HAP-1 (cell line): ENCODE measurements at places on chromosomes 4 and X.
A peak's percentile ranks its signal among the peaks of the same experiment; 100 is the strongest.

DNA sequence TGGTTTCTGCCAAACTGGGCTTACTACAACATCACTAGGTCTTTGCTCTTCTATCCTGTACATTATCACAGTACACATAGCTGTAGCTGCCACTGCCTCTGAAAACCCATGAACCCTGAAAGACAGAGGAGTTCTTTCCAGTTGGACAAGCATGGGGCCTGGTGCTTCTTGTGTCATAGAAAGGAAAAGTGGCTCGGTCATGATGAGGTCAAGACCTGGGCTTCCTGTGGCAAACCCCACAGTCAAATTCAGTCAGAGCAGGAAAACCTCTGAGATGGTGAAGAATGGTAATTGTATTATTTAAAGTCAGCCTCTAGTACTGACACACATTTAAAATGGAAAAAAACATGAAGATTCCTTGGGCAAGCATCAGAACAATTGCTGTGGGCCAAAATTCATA lies 133.3 kb upstream of the PRPS2 start:
- DNase-seq: no peak

DNA sequence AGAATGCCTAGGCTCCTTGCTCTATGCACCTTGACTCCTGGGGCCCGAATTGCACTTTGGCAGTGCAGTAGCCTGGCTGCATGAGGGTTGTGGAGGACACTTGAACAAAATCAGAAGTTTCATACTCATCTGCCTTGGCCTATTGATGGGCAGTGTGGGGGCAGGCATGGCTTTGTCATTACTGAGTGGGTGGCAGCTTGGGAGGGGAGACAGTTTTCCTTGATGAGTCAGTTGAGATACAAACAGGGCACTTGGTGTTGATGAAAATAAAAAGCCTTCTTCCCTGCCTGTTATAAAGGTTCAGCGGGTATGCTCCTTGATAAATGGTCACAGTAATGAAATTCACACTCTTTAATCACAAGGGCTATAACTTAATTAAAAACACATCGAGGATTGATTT lies 126.8 kb upstream of the MAMLD1 start:
- no peak for DNase-seq

DNA sequence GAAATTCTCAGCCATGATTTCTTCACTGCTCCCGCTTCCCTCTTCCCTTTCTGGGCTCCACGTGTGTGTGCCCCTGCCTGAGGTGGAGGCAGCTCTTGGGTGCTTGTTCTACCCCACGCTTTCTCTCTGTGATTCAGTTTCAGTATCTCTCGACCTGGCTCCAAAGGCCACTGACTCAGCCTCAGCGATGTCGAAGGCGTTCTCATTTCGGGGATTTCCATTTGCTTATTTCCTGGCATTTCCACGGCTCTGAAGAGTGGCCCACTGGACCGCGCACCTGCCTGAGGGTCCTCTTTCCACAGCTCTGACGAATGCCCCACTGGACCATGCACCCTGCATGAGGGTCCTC lies 52.4 kb downstream of the GAK start:
- no peak for DNase-seq

DNA sequence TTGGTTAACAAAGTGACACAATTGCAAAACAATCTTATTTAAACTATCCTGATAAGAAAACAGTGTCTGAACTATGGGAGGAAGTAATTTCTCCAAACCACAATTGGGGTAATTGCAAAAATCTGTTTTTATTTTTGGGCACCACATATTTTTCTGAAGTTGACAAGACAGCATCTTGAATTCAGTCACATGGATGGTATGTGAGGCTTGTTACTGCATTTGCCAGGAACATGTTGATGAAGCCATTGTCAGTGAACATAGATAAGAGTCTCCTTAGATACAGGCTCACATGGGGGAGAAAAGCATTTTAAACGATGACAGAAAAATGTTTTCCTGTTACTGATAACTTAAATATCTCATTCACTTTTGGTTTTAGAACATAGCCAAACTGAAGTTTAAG lies 5.5 kb upstream of the USP53 start:
- DNase-seq: no peak

DNA sequence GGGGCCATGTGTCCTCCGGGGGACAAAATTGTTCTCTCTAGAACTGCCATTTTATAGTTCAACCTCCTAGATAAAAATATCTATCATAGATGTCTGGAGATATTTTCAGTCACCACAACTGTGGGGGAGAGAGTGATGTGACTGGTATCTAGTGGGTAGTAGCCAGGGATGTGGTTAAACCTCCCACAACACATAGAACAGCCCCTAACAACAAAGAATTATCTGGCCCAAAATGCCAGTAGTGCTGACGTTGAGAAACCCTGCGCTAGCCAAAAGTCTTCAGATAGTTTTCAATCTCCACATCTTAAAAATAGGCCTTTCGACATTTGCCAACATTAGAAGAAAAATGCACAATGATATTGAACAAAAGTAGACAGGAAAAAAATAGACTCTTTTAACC lies 19.0 kb upstream of the SUPT20HL2 start:
- no peak for DNase-seq

- no peak for DNase-seq
Observed at GRCh38 chr4:129167640-129168260, 71.8 kb downstream of the C4orf33 start.

GRCh38 chr4:86818841-86819240 lies 30.3 kb downstream of the SLC10A6 start:
- DNase-seq: no peak

- no peak for DNase-seq
Observed at GRCh38 chr4:150476776-150477175, 105.2 kb upstream of the MAB21L2 start.

DNA sequence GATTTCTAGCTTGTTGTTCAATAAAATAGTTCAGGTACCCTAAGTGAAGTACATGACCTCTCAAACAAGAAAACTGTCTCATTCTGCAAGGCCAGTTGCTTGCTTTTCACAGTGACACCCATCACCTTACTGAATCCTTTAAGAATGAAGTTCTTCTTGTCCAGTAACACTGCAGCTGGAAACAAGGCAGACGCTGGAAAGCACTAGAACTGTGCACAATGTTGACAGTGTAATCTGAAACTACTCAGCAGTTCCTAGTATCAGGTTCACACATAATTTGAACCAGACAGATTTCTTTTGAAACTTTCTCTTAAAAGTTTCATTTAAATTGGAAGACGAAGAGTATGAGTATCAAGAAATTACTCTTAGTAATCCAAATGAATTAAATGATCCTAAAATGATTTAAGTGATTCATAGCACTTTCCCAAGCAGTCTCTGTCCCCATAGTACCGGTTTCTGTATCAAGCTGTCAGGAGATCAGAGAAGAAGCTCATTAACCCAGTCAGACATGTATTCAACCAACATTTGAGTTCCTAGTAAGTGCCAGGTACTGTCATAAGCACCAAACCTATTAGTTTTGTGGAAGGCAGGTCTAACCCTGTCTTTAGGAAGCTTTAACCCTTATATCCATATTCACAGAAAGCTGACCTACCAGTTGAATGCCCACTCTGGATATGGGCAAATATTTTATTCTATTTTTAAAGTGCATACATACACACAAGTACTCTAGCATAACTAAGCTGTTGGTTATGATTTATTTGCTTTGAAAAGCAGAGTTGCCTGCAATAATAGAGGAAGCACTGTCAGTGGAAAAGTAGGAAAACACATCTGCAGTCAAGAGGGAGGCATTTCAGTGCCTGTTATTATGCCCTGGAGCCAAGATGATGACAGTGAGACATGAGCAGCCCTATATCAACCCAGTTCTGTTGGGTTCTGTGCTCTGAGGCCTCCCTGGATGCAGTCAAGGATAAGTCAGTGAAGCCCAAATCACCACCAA lies 63.6 kb downstream of the PALLD start:
- no peak for DNase-seq

GRCh38 chr4:130568746-130569145 lies 1472.8 kb downstream of the C4orf33 start:
- no peak for DNase-seq

GRCh38 chr4:89382439-89382838 lies 74.8 kb upstream of the GPRIN3 start:
- DNase-seq: no peak

DNA sequence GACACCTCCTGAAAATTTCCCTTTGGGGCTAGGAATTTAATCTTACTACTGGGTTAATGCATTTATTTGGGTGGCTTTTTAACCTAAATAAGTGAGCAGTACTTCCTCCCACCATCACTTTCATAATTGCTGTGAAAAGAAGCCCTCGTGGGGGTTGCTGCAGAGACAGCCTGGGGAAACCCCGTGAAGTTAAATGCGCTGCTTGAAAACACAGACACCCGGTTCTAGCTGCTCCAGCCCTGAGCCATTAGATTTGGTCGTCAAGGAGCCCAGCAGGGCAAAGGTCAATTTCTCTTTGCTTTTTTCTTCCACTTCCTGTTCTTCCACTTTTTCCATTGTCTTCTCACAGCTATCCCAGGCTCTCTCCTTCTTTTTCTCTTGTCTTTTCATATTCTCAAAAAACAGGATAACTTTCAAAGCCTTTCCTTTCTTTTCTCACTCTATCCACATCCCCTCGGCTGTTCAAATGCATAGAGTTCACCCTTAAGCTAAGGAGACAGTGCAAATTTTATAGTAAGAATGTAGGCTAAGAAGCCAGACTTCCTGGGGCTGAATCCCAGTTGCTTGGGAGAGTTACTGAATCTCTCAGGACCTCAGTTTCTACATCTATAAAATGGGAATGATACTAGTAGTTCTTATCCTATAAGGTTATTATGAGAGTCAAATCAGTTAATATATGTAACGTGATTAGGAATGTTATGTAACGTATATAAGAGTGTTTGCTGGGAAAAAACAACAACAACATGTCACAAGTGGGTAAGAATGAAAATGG lies 91.5 kb upstream of the ZNF827 start:
- DNase-seq: no peak

DNA sequence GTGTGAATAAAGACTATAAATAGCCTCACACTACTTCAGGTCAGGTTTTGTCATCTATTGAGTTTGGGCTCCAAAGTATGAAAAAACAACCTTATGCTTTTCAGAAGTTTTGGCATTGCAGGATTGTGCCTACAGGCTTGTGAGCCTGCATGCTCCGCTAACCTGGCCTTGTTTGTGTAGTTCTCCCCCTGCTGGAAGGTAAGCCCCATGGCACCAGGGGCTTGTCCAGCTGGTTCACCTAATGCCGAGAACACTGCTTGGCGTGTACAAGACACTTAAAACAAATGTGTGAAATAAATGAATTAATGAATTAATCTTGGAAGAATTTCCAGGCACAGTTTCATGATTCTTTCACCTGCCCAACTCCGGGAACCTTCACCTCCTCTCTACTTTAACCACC lies 1.8 kb upstream of the HSD17B10 start:
- peak; percentile 67 for DNase-seq

DNA sequence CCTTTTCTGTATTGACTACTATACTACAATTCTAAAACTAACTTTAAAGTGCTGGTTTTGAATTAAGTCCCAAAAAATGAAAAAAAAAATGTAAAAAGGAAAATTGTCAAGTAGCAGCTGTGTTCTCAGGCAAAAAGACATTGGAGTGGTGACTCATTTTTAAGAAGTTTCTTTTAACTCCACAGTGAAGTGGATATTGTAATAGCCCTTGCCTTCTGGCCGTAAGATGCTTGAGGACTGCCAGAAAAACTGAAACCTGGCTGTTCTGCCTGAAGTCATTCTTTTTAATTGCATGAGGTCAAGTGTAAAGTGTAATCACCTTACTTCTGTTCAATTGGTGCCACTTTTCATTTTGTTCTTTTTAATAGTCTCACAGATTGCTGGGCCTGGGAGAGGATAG lies 28.9 kb downstream of the SPANXD start:
- no peak for DNase-seq

DNA sequence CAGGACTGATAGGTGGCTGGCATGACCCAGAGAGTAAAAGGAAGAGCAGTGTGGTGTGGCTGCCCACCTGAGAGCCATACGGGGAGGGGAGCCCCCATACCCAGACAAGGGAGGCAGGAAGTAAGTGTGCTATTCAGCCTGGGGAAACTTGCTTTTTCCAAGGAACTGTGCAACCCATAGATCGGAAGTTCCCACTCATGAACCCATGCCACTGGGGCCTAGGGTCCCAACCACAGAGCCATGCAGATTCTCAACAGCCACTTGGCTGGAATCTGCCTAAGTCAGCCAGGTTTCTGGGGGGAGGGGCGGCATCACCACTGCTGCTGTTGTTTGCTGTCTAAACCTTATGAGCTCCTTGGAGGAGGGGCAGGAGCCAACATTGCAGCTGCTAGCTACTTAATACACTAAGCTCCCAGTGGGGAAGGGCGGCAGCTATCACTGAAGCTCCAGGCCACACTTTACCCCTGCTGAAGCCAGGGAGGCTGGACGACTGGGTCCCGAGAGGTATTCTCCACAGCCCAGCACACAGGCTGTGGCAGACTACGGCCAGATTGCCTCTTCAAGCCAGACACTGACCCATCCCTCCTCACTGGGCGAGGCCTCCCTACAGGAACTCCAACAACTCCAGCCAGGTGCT lies 410.4 kb downstream of the INPP4B start:
- DNase-seq: no peak

DNA sequence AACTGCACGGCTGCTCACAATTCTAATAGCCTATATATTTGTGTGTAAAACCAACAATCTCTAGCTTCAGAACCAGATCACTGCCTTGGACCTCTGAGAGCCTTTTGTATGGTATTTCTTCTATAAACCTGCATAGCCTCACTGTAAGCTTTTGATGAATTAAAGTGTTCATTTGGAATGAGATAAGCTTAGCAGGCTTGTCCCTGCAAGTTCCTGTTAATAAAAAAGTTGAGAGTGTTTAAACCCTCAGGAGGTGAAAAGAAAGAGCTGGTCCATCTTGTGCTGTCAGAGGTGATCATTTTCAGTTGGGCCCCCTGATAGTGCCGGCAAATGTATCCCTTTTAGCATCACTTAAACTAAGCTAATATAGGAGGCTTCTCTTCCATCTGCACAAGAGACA lies 191.8 kb downstream of the GPC3 start:
- peak; percentile 27 for DNase-seq

- DNase-seq: no peak
Observed at GRCh38 chr4:26807330-26807729, 53.3 kb upstream of the STIM2 start.

GRCh38 chrX:120331116-120331515 lies 19.9 kb upstream of the TMEM255A start:
- no peak for DNase-seq

DNA sequence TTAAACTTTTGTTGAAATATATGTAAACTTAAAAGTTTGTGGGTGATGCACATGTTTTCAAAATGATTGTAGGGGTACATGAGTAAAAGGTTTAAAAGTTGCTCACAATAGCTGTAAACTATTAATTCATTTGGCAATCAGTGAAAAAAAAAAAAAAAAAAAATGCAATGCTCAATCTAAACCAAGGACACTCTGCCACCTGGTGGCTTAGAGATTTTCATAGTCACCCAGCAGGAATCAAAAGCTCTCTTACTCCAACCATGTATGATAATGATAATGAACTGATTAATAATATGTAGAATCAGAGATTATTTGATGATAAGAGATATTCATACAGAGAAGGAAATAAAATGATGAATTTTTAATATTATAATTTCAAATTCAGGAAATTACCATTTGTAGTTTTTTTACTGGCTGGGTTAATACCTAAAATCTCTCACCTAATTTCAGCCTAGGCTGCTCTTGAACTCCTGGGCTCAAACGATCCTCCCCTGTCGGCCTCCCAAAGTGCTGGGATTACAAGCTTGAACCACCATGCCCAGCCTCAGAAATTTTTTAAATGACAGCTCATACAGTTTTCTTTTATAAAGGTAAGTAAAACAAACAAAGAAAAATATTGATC lies 46.9 kb upstream of the SLC25A4 start:
- DNase-seq: peak; percentile 63

- no peak for DNase-seq
Observed at GRCh38 chr4:128844931-128845330, 35.4 kb downstream of the JADE1 start.

- DNase-seq: no peak
Observed at GRCh38 chrX:13123857-13124345, 79.5 kb upstream of the FAM9C start.

- DNase-seq: no peak
Observed at GRCh38 chr4:57119054-57119651, 9.0 kb upstream of the IGFBP7 start.
